NCI-H446 (cell line): ENCODE measurements at places on chromosomes 2 and 18.

- DNase-seq: no peak
Measured at GRCh38 chr18:49524951-49525350, 36.9 kb upstream of the LIPG start.

- no peak for DNase-seq
Measured at GRCh38 chr18:49162226-49162864, 211.6 kb upstream of the SMAD7 start.

DNA sequence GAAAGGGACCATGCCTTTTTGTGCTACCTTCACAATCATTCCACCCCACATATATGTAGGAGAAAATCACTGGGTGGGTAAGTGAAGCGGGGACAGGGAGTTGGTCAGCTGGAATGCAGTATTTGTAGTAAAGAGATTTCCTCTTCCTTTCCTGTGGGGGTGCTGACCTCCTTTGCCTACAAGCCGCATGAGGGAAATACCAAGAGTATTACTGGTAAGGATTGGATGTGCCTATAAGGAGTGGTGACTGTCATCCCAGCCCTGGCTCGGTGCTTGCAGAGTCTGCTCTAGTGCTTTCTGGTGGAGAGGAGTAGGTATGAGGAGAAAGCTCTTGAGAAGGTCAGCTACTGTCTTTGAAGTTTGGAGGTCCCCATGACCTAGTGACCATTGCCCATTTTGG is 324.6 kb downstream of the HRH4 start:
- no peak for DNase-seq

GRCh38 chr2:120865656-120866055 is 130.0 kb downstream of the GLI2 start:
- no peak for DNase-seq

- no peak for DNase-seq
Measured at GRCh38 chr2:152083202-152083875, 15.5 kb downstream of the CACNB4 start.

- no peak for DNase-seq
Measured at GRCh38 chr2:177237932-177238331, 25.3 kb downstream of the HNRNPA3 start.

- no peak for DNase-seq
Measured at GRCh38 chr2:176934869-176935415, 277.7 kb upstream of the HNRNPA3 start.

DNA sequence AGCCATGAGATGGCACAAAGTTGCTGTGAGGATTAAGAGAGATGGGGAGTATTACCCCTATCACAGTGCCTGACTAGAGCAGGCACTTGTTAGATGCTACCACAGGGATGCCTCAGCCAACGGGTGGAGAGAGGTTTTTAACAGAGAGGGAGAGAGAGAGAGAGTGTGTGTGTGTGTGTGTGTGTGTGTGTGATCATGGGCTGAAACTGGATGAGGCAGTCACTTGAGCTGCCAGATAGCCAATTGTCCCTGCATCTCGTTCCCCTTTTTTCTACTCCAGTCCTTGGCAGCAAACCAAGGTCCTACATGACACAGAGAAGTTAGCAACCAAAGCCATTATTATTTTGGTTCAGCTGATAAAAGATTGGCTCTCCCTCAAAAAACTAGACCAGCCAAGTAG is 3.0 kb downstream of the CD8A start:
- DNase-seq: peak; percentile 49

- no peak for DNase-seq
Measured at GRCh38 chr2:15173501-15173900, 387.6 kb downstream of the NBAS start.

GRCh38 chr2:3476321-3476984 is 42.9 kb downstream of the ADI1 start:
- no peak for DNase-seq

GRCh38 chr2:79511320-79511951 is 1.4 kb upstream of the CTNNA2 start:
- no peak for DNase-seq

GRCh38 chr2:142875010-142875409 is 2.5 kb upstream of the KYNU start:
- no peak for DNase-seq

- DNase-seq: no peak
Measured at GRCh38 chr2:118134650-118135049, 46.4 kb downstream of the INSIG2 start.

GRCh38 chr18:6595666-6596065 is 133.8 kb upstream of the ARHGAP28 start:
- no peak for DNase-seq
